NCI-H2107 (cell line): ENCODE measurements at places on chromosomes 6 and 20.

- no peak for DNase-seq
These were observed 252.7 kb upstream of the POU3F2 start for GRCh38 chr6:98581705-98582104.

- DNase-seq, result no peak
These were observed 92.2 kb upstream of the MLN start for GRCh38 chr6:33895988-33896387.

GRCh38 chr20:54645445-54646155 lies 170.2 kb downstream of the DOK5 start:
- no peak for DNase-seq

- DNase-seq, result no peak
These were observed 12.3 kb upstream of the COL9A1 start for GRCh38 chr6:70315079-70315751.

DNA sequence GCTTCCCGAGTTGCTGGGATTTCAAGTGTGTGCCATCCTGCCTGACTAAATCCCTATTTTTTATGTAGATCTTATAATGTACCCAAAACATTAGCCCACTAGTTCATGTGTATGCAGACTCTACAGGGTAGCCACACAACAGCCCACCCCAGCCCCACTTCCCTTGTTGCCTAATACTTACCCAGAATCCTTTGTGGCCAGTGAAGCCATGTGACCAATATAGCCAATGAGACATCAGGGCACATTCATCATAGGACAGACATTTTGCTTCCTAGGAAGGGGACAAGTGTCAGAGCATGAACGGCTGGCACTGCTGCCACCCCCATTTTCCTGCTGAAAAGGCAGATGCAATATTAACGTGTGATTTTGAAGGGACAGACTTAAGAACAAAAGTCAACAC lies 36.0 kb upstream of the TCP11 start:
- no peak for DNase-seq

- no peak for DNase-seq
These were observed 34.7 kb downstream of the VEGFA start for GRCh38 chr6:43804550-43805223.

- no peak for DNase-seq
These were observed 66.4 kb upstream of the PDE10A start for GRCh38 chr6:165729307-165729936.

- no peak for DNase-seq
These were observed 41.2 kb downstream of the ZHX3 start for GRCh38 chr20:41276317-41276751.

DNA sequence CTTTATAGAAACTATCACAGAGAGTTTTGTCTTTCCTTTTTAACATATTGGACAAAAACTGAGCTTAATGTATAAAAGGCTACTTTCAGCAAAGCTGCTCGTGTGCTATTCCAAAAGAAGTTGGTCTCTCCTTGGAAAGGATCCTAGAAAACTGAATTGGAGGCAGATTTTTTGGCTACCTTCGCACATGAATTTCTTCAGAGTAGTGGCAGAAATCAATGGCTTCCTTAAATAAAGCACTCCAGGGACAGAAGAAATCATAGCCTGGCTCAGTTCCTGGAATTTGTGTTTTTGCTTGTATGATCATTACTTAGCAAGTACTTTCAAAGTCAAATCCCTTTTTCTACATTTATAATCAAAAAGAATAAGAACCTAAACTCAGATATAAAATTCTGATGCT lies 780.3 kb downstream of the PHF3 start:
- DNase-seq, result no peak

DNA sequence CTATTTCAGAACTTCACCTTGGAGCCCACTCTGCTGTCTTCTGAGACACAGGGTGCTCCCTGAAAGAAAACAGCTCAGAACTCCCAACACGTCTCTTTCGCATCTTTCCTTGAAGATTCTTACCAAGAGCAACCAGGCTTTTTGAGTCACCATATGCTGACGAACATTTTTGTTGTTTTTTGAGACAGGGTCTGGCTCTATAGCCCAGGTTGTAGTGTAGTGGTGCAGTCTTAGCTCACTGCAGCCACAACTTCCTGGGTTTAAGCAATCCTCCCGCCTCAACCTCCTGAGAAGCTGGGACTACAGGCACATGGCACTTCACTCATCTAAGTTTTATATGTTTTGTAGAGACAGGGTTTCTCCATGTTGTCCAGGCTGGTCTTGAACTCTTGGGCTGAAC lies 68.5 kb downstream of the TRMT11 start:
- no peak for DNase-seq

- DNase-seq, result no peak
These were observed 67.1 kb upstream of the ZNFX1 start for GRCh38 chr20:49344975-49345374.
